ENCODE measurements at places on chromosomes 11 and 22.

DNA sequence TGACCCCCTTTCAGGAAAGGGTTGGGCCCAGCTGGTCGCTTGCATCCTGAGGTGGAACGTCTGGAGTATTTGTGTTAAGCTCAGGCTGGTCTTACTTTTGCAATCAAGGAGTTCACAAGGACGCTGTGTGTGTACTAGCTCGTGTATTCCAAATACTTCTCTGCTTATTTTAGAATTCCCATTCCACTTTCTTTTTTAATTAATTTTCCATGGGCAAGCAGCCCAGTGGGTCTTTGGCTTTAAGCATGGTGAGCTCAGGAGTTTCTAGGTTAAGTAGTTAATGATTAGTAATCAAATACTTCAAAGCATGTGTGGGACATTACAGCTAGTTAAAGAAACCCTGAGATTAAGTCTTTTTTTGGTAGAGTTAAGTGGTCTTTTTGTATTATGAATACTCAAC lies 68.6 kb downstream of the CSNK2A3 start:
- DNase-seq = no peak

DNA sequence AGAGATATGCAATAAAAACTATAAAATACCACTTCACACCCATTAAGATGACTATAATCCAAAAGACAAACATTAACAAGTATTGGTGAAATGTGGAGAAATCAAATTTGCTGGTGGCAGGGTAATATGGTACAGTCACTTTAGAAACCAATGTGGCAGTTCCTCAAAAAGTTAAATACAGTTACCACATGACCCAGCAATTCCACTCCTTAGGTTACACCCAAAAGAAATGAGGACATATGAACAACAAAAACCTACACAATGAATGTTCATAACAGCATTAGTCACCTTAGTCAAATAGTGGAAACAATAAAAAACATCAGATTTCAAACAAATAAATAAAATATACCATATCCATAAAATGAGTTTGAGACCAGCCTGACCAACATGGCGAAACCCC lies 52.6 kb downstream of the RDX start:
- DNase-seq = no peak

GRCh38 chr11:57511741-57512430 lies 3.6 kb downstream of the SLC43A1 start:
- DNase-seq = no peak

- DNase-seq = no peak
Observed at GRCh38 chr22:36641902-36642640, 61.5 kb downstream of the CACNG2 start.

DNA sequence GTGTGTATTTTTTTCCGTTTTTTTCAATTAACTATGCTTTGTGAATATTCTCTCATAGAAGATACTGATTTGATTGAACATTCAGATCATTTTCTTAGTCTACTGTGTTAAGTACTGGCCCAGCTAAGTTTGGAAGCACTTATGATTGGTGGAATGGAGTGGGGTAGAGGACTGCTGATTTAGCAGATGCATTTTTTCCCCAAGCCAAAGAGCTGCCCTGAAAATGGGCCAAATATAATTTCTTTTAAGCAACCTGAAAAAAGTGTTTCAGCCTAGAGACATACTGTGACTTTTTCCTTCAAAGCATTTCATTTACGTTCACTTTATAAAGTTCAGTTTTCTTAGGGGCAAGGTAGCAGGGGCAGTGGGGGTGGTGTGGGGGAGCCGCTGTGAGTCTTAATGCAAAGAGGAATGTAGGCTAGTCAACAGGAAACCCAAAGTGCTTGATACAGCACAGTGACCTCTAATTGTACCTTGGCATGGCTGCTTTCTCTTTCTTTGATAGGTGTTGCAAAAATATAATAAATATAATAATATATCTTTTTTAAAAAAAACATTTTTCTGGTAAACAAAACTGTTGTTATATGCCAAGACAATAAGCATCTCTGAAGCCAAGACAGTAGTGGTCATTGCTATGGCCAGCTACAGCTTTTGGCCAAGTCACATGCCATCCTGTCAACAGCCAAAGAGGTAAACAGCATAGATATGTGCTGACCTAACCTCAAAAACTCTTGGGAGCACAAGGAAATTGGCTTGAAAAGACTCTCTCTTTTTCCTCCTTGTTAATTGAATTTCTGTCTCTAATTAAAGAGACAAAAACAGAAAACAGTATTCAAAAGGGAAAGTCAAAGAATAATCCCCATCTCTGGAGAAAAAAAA lies 58.8 kb downstream of the LIF start:
- no peak for DNase-seq

- DNase-seq = no peak
Observed at GRCh38 chr22:22773427-22773826, 114.2 kb upstream of the IGLL5 start.

DNA sequence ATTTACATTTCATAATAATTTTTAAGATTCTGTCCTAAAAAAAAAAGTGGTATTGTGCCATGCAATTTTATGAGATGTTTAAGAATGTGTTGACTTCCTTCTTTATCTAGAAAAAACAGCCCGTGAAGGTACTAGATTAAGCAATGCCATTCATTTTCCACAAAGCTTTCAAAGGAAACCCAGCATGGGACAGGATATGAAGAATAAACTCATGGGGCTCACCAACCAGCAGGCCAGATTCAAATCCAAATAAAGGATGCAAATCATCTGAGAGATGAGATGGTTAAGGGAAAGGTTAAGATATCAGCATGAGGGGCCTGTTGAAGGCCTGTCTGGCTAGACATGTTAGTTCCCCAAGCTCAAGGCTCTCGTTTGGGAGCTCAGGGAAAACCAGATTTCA lies 199.1 kb downstream of the SWAP70 start:
- DNase-seq = no peak

DNA sequence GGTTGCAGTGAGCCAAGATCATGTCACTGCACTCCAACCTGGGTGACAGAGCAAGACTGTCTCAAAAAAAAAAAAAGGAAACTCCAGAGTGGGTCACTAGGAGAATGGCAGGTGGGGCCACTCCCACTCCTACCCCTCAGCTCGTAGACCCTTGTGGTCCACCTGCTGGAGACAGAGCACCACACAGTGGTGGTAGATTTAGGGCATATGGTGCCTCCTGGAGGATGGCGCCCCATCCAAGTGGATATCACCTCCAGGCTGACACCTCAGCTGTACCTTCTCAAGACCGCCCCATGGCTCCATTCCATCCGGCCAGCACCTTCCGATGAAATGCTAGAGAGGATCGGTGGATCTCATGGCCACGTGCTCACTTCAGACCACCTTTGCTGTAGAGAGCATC lies 6.2 kb downstream of the CYTH4 start:
- no peak for DNase-seq

GRCh38 chr11:119679346-119679745 lies 49.7 kb downstream of the NECTIN1 start:
- DNase-seq = no peak

- no peak for DNase-seq
Observed at GRCh38 chr11:46471943-46472661, 80.5 kb upstream of the CHRM4 start.

GRCh38 chr11:72972496-72973128 lies 158.4 kb downstream of the ATG16L2 start:
- DNase-seq = no peak

DNA sequence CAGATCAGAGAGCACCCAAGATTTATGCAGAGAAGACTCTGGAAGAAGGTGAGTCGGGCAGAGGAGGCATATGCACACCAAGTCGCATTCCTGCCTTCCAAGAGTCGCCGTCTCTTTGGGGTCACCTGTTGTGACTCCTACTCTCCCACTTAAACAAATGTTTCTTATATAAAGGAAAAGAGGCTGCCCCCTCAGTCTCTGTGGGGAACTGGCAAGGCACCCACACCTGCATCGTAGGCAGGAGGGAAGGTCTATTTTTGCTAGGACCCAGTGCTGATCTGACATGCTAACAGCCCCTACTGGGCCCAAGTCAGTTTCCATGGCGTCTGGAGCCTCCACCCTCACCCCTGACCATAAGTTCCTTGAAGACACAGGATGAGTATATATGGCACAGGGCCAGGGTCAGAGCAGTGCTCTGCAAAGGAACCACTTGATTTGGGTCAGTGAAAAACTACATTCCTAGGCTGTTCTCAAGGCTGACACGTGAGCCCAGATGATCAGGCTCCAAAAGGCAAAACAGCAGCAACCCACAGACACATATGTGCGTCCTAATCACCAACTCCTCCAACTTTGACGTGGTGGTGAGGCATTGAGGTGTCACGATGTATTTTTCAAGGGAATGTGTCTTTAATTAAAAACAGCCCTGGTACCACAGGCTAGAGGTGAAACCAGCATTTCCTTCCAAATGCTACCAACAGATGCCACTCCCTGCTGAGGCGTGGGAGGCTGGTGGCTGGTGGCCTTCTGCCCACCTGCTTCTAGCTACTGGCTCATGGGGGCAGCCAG lies 55.6 kb upstream of the CSNK2A3 start:
- DNase-seq = no peak

DNA sequence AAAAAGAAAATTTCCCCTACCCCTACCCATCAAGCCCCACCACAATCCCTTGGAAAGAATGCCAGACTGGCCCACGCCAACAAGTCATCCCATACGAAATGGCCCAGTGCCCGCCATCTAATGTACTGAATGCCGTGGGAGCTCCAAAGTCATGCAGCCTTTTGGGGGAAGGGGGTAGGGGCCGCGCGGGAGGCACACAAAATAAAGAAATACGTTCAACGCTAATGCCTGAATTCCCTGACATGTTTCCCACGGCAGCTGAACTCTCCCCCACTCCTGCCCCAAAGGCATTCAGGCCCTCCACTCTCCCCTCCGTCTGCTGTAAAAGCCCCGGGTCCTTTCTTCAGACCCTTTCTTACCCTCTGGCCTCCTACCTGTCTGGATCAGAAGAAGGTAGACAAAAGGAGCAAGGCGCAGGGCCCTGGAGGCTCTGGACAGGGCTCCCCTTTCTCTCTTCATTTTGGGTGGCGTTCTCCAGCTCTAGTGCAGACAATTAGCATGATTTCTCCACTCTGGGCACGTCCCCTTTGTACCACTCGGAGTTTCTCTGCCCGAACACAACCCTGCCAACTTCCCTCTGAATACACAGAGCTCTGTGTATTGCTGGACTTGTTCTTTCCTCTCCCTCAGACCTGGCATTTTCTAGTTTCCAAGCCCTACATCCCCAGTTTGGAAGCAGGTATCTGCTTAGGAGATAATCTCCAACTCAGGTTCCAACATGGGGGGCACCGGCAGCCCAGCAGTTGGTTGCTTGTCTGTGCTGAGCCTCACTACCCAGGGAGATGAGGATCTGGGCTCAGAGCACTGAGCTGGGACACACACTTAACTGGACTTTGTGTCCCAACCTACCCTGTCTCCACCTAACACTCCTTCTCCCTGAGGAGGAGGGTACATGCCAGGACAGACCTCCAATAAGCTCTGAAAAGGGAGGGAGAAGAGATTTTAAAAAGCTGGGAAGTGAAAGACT lies at the start of gene HEPACAM:
HEPACAM (minus strand) TSS at position 500 of the 967 bp plus-strand sequence; CDS start at position 459, 41 bp downstream.
- DNase-seq = no peak

DNA sequence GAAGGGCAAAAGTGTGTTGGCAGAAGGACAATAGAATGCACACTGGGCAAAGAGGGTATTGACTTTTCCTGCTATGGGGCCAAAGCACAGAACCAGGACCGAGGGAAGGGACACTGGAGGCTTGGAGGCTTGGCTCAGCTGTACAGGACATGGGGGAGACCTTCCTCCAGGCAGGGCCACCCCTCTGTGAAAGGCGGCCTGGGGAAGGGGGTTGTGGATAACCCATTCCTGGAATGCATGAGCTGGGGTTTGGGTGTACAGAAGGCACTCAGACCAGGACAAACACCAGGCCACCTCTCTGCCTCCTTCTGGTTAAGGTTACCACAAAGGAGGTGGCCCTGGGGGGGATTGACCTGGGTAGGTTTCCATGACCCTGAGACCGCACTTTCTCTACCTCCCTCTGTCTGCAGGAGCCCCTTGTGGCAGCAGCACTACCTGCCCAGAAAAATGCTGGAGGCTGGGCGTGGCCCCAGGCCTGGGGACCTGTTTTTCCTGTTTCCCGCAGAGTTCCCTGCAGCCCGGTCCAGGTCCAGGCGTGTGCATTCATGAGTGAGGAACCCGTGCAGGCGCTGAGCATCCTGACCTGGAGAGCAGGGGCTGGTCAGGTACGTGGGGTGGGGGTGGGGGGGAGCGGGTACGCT lies 9.6 kb downstream of the P2RY2 start:
- no peak for DNase-seq

Data from left hindlimb (tissue), 1 donor.